ENCODE measurements at places on chromosomes 5 and 9.

DNA sequence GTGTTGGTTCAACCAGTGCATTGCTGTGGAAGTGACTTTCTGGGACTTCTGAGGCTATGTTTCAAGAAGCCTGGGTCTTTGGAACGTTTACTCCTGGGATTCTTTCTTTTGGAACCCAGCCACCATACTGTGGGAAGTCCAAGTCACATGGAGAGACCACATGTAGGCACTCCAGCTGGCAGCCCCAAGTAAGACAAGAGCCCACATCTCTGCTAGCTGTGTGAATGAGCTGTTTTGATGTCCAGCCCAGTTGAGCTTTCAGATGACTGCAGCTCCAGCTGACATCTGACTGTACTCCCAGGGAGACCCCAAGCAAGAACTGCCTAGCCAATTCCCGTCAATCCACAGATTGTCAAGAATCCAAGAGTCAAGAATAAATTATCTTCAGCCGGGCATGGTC, 60.1 kb upstream of the SPATA31D4 start:
- DNase-seq, result no peak

DNA sequence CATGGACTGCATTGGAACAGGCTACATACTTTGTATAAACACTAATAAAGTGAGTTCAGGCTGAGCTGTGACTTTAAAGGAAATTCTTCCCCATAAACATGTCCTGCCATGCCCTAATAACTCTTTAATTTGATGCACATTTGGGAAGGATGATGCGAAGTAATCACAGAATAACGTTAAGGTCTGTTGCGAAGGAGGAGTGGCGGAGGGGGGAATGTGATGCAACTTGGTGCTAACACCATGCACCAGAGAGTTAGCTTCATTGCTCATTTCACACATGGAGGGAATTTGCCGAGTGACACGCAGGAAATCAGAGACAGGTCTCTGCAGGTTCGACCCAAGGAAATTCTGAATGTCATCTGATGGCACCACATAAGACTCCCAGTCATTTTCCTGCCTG, 32.9 kb downstream of the SLIT3 start:
- no peak for DNase-seq

GRCh38 chr5:139705191-139705590, 57.0 kb downstream of the CXXC5 start:
- DNase-seq, result no peak

DNA sequence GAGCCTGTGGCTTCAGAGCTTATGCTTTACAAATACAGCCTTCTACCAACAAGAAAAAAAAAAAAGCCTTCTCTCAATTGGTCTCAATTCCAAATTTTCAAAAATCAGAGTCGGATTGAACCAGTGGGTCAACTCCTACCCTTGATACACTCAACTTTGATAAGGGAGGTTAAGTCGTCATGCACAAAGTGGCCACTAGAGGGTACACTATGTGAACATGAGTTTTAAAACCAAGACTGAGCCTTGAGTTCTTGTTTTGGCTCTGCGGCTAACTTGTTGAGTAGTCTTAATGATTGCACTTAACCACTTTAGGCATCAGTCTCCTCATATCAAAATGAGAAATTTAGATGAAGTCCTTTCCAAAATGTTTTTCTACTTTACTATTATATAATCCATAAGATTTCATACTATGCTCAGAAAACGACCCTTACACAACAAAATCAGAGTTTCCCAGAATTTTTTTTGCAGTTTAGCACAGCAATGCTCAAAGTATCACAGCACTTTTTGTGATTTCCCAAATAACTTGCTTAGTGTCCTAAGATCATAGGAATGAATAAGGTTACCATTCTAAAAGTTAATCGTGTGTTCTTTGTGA, 92.9 kb upstream of the MTAP start:
- peak; percentile 30 for DNase-seq

DNA sequence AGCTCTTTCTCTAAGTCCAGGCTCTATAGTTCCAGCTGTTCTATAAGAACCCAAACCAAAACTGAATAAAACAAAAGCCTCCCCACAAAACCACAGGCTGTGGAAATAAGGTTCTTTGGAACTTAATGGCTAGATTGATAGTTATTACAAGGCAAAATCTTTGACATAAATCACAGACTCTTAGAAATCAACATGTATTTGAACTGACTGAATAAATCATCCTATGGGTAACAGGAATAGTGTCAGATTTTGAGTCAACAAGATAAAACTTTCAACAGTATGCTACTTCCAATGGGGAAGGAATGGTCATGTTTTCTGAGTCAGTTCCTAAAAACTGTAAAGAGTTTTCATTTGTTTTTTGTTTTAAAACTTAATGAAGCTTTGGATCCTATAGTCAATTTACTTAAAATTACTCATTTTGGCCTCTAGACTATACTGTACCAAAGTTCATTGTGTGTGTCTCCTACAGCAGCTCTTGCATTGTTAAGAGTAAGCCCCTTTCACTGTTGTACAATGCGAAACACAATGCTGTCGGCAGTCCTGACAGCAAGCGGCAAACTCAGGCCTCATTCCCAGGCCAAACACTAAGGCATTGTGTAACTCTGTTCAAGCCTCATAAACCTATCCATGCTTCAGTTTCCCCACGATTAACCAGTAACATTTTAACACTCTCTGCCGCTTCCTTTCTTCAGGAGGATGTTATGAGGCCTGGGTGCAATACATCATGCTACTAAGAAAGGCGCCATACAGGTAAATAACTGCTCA, 134.1 kb downstream of the ARL15 start:
- no peak for DNase-seq

DNA sequence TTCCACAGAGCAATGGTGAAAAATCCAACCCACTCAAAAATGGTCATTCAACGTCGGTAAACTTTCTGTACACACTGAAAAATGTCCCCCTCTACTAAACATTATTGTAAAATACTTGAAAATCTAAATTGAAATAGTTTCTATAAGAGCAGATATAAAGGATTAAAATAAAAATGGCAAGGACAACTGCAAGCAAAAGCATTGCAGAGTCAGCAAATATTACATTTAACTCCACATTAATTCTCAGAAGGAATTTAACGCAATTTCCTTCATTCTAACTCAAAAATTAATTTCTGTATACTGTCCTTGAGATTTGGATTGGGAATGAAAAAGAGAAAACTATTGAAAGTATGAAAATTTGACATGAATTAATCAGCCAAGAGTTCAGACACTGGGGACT, 64.4 kb upstream of the SSBP2 start:
- no peak for DNase-seq

GRCh38 chr9:71253011-71253410, 131.6 kb upstream of the TRPM3 start:
- no peak for DNase-seq

- no peak for DNase-seq
Observed at GRCh38 chr5:116908537-116908936, 333.9 kb upstream of the SEMA6A start.

DNA sequence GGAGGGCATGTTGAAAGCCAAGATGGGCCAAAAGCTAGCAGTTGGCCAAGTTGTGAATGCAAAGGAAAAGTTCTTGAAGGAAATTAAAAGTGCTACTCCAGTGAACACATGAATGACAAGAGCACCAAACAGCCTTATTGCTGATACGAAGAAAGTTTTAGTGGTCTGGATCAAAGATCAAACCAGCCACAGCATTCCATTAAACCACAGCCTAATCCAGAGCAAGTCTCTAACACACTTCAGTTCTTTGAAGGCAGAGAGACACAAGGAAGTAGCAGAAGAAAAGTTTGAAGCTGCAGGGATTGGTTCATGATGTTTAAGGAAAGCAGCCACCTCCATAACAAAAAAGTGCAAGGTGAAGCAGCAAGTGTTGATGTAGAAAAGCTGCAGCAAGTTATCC, 71.6 kb downstream of the ERCC6L2 start:
- DNase-seq, result no peak

DNA sequence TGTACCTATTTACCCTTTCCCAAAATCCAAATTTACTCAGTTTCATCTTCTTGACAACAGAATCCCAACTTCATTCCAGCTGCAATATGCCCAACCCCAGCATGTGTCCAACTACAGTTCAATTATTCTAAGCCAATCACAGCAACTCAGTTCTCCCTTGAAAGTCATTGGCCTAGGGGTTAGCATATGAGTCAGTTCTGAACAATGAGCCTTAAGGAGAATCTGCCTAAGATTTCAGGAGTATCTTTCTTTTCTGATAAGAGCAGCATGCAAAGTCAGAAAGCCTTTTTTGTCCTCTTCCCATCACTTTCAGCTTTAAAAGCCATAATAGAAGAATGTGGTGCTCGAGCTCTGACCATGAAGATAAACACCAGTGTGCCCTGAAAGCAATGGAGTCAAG, 44.4 kb upstream of the RASGRF2 start:
- DNase-seq, result no peak

- DNase-seq, result peak; percentile 46
Observed at GRCh38 chr9:96061293-96061987, 185.9 kb downstream of the ERCC6L2 start.

GRCh38 chr9:113559834-113560800, 96.6 kb downstream of the RGS3 start:
- DNase-seq, result no peak

GRCh38 chr9:77935211-77935610, 96.4 kb downstream of the GNAQ start:
- DNase-seq, result no peak

GRCh38 chr5:56152437-56152836, 80.7 kb downstream of the ANKRD55 start:
- DNase-seq, result no peak

DNA sequence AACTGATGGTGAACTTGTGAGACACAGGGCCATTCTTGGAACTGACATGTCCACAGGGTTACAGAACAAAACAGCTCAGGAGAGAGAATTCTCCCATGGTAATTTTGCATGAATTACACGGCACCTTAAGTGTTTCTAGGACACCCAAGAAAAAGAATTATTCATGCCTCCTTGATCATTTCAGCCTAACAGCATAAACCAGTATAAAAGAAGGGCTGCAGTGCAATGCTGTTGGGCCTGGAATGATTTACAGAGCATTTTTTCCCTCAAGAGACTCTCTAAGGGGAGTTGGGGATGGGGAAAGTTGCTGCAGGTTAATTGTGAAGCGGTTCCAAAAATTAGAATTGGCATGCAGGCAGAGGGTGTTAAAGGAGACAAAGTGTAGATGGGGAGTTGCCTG, 136.4 kb upstream of the FBXL7 start:
- no peak for DNase-seq

DNA sequence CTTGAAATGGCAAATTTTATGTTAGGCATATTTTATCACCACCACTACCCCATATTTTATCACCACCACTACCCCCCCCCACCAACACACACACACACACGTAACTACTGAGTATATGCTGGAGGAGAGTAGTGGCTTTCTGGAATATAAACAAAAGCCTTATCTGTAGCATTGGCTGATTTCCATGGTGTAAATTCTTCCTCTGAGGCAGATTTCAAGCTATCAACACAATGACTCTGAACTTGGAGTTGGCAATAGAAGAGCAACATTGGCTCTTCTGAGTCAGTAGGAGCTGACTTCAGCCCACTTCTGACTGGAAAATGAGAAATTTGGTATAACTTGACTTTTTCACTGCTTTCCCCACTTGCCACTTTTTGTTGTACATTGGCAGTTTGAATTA, 143.0 kb downstream of the CAVIN4 start:
- no peak for DNase-seq

DNA sequence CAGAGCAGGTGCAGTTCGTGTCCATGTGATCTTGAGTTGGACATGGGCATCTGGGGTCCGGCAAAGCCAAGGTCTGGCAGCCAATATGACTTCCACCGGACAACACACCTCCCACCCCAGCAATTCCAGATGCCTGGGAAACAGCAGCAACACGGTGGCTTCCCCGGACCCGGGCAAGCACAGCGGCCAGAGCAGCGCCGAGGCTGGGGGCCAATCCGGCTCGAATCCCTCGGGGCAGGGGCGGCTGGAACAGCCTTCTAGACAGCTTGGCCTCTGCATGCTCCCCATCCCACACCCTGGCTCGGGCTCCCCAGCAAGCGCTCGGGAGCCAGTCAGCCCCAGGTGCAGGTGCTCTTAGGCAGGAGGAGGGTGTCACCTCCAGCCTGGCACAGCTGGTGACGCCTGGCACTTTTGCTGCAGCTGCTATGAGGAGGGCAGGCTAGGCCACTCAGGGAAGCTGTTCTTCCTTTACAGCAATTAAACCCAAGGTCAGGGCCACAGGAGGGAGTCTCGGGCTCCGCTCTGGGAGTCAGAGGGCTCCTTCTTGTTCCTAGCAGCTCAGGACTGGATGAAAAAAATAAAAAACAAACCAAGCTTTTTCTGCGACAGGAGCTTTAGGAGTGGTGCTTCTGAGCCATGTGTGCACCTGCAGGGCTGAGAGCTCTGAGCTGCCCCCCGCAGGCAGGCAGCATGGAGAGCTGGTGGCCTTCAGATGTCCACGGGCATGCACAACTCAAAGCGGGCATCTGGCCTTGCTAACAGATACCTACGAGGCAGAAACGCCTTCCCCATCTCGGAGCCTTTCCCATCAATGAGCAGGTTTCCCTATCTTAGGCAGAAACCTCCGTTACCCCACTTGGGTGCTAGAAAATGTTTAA, 28.2 kb downstream of the DBH start:
- DNase-seq, result no peak

GRCh38 chr5:132254321-132254977, 3.0 kb upstream of the PDLIM4 start:
- DNase-seq, result no peak

GRCh38 chr9:77803423-77803822, 155.3 kb upstream of the GNA14 start:
- DNase-seq, result no peak

GRCh38 chr9:78150312-78150982, 85.4 kb upstream of the CEP78 start:
- no peak for DNase-seq

- DNase-seq, result no peak
Observed at GRCh38 chr9:111463048-111463447, 21.1 kb downstream of the ECPAS start.

DNA sequence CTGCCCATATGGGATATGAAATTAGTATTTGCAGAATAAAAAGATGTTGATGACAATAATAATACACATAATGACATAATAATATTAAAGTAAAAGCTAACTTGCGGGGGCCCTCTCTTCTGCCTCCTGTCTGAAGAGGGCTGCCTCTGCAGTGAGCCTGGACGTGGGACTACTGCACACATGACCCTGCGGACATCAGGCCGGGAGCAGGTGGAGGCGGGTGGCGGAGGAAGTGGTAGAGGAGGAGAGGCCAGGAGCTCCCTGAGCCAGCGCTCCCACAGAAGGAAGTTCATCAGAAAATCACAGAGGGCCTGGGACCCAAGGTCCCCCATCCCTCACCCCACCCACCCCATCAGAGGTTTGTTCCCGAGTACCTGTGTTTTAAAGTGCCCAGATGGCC, 60.5 kb downstream of the ROPN1L start:
- no peak for DNase-seq

GRCh38 chr5:151427258-151427657, 20.1 kb upstream of the SLC36A1 start:
- DNase-seq, result no peak

DNA sequence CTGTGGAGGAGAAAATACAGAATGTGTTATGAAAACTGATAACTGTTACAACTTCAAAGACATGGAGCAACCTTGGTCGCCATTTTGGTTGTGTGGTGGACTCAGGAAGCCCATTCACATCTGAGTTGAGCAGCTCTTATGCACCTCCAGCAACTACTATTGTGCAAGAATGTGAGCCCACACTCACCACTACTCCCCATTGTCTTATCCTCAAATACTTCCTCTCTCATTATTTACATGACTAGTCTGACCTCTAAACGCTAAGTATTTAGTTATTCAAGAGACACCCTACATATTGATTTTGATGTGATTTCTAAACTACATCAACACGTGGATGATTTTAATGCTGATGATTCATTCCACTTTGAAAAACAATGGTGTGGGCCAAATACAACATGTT, 516.6 kb upstream of the CLINT1 start:
- DNase-seq, result no peak

Measured in ELF-1 (cell line).